Kasumi-1 (cell line): ENCODE measurements at places on chromosomes 2 and 18.

DNA sequence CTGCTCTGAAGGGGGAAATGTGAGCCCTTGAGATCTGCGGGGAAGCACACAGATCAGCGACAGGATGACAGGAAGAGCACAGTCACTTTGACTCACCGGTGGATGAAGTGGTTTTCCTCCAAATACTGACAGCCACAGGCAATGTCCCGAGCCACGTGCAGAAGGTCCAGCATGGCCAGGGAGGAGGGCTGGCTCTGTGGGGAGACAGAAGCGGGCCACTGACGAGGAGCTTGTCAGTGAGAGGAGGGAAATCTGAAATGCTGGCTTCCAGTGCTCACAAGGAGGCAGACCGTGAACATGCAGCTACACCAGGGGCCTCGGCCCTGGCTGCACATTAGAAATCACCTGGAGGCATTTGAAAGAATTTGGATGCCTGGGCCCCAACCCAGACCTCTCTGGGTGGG lies 98.7 kb downstream of the CLIP4 start:
- no peak for DNase-seq

DNA sequence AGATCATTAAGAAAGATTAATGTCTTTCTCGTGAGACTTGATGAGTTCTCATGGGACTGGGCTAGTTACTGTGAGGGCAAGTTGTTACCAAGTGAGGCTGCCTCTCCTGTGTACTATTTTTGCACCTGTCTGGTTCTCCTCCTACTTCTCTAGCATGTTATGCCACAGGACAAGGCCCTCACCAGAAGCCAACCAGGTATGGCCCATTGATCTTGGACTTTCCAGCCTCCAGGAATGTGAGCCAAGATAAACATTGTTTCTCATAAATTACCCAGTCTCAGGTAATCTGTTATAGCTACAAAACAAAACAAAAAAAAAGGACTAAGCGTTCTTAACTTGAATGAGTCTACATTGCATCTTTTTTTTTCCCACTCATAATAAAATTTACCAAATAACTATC lies 184.1 kb downstream of the CDH7 start:
- no peak for DNase-seq

GRCh38 chr2:196546151-196546919 lies 93.2 kb upstream of the CCDC150 start:
- no peak for DNase-seq

GRCh38 chr2:227456772-227457171 lies 15.2 kb upstream of the AGFG1 start:
- DNase-seq, result no peak

DNA sequence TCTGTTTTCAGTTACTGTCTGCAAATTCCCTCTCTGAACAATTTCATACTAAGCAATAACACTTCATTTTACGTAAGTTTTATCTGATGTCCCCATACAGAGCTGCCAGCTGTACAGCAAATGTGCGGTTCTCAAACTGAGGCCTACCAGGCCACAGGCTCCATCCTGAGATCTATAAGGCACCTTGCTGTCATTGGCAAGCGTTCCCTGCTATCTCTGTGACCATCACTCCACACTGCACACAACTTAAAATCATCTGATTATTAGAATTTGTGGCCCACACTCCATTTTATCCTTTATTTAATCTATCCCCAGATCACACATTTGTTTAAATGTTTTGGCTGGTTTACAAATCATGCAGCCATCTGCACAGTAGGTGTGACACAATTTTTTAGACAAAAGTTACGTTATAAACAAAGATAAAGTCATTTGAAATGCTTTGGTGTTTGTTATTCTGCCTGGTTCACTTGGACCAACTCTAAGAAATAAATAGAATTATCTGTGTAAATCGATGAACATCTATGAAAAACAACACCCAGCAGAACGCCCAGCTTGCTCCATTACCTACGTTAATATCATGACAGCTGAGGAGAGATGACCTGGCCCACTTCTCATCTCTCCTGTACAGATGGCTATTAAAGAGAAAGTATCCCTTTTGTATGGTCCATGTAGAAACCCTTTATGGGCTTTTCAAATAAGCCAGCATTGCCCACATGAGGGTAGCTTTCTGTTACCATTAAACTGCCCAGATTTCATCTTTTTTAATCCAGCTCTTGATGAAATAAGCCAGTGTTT lies 162.4 kb downstream of the ZNF521 start:
- no peak for DNase-seq

- DNase-seq, result peak; percentile 84
Observed at GRCh38 chr18:75209129-75209950, at the start of gene PTGR3. PTGR3 (minus strand) TSS chr18:75209139; CDS start chr18:75209058, 81 bp downstream.

GRCh38 chr2:86818114-86818801 lies 27.5 kb upstream of the CD8A start:
- DNase-seq, result no peak

DNA sequence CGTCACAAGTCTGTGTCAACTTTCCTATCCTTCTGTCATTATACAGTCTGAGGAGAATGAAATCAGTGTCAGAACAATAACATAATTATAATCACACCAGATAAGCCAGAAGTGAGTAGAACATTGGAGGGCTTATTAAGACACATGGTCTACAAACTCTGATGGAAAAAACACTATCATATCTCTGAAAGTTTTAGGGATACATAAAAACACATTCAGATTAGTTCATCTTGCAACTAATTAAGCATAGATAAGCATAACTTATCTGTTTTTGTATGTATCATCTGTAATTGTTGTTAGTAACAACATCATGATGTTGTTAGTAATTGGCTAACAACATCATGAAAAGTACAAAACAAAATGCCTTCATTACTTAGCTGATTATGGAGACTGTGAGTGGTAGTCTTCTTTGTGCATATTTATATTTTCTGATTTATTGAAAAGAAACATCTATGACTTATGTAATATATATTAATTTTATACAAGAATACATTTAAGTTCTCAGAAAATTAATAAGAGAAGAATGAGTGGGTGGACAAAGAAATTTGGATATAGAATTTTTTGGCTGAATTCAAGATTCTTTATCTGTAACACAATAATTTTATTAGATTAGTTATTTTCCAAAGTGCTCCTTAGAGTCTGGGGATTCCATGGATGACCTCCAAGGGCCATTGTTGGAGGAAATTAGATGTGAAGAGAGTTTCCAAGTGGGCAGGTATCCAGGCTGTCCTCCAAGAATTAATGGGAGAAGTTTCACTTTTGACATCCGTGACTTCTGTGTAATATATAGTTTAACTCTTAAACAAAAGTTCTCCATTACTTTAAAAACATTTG lies 16.9 kb upstream of the CCDC102B start:
- DNase-seq, result no peak

DNA sequence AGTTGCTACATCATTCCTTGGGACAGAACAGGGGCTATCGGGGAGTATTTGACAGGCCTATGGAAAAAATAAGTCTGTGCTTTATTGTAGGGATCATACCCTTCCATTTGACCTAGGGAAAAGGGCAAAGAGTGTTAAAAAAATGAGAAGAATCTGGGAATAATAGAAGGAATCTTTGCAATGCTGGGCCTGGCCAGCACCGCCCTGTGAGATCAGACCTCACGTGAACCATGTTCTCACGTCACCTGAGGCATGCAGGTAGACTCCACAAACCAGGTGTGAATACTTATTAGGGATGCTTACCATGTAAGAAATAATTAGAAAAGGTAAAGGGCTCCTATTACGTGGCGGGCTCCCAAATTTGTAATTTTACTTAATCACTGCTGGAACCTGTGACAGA lies 177.5 kb upstream of the GATA6 start:
- no peak for DNase-seq

DNA sequence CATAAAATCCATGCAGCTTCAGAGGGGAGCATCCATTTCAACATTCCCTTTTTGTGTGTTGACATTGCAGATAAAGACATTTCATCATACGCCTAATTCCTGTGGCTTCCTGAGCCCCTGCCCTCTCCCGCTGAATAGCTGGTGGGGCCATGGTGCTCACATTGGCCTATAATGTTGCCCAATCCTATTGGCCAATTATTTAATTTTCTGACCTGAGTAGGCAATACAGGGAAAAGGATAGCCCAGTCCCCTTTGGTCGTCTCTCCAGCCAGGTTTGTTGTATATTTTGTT lies 163.8 kb upstream of the MYCN start:
- no peak for DNase-seq

DNA sequence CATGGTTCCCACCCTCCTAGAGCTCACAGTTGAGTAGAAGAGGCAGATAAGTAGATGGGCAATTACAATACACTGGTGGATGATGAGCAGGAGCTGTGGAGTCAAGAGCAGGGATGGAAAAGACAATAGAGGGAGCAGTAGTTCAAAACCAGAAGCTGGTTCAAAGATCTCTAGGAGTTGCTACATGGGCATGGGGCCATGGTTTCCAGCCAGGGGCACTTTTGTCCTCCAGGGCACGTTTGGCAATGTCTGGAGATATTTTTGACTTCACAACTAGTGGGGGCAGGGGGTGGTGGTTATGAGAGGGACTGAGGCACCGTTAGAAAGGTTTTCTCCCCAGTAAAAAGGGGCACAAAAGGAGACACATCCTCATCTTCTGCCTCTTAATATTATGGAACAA lies 236.0 kb downstream of the DYSF start:
- no peak for DNase-seq

DNA sequence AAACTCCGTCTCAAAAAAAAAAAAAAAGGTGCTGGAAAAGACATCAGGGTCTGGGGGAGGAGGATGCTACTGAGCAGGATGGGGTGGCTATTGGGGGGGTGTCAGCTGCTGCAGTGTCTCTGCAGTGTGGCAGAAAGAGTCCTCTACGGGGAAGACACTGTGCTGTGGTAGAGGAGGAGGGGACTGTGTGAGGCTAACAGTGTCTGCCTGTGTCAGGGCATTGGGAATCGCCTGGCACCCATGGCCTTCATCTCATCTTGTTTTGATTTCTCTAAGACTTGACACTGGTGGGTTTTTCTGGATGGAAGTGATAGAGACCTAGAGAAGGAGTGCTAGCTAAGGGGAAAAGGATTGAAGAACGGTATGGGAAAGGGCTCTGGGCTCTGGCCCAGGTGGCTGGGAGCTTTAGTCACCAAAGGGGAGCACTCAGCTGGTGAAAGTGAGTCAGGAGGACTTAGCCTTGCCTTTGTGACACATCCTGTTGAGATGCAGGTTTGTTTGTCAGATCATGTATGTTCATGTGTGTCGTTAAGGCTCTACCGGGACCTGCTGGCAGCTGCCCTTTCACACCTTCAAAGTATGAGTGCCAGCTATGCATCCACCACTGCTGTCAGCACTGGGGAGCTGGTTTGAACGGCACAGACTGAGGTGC lies 58.0 kb downstream of the FARP2 start:
- no peak for DNase-seq

DNA sequence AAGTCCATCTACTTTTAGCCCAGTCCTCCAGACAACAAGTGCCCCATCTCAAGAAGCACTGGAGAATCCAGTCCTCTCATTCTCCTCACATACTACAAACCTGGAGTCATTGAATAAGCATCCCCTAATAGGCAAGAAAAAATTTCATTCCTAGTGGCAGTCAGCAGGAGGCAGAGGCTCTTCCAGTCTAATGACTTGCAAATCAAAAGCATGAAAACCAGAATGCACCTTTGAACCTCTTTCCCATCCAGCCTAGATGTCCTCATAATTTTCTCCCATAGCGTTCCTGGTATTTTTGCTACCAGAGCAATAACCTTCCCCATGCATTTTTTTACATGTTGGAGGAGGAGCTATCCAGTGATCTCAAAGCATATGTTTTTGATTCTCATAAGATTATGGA lies 252.6 kb downstream of the TTC32 start:
- no peak for DNase-seq

DNA sequence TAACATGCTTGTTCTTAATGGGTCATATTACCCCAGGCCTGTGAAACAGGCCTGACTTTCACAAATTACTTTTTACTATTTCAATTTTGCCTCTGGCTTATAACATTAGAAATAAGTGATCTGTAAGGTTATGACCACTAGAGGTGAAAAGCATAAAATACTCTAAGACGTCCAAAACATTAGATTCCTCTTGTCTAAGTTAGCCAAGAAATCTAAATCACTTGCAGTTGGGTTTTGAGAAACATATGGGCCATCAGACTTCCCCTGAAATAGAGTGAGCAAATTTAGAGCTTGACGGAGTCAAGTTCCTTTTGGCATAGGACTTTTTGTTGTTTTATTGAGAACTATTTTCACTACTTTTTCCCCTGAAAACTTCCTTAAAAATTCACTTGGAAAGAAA lies 32.7 kb upstream of the RIT2 start:
- DNase-seq, result no peak

DNA sequence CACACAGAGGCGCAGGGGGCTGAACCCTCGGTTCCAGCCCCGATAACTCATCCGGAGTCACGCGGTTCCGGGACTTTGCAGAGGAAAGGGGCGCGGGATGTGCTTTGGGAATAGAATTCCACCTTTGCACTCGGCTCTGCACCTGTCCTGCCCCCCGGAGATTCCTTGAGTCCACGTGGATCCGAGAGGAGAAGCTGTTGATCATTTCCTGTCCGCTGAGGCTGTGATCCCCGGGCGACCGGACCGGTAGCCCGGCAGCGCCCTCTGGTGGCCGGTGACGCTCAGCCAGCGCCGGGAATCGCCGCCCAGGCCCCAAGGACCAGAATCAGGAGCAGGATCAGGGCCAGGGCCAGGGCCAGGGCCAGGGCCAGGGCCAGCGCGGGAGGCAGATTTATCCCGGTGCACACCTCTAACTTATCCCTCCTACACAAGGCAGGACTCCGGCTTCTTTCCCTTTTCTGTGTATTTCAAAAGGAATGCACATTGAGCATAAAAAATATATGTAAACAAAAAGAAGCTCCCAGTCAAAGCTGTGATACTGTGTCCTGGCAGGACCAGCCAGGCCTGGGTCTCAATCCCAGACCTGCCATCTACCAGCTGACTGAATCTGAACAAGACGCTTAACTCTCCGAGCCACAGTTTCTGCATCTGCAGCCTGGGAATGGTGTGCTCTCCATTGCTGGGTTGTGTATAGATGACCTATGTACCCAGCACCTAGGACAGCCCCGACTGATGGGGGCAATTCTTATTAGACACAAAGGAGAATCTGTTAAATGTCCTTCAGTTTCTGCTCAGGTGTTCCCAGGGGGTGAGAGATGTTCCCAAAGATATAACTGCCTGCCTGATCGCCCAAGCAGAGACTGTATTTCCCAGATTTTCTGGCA lies 8.5 kb upstream of the SPATA3 start:
- DNase-seq, result peak; percentile 41

DNA sequence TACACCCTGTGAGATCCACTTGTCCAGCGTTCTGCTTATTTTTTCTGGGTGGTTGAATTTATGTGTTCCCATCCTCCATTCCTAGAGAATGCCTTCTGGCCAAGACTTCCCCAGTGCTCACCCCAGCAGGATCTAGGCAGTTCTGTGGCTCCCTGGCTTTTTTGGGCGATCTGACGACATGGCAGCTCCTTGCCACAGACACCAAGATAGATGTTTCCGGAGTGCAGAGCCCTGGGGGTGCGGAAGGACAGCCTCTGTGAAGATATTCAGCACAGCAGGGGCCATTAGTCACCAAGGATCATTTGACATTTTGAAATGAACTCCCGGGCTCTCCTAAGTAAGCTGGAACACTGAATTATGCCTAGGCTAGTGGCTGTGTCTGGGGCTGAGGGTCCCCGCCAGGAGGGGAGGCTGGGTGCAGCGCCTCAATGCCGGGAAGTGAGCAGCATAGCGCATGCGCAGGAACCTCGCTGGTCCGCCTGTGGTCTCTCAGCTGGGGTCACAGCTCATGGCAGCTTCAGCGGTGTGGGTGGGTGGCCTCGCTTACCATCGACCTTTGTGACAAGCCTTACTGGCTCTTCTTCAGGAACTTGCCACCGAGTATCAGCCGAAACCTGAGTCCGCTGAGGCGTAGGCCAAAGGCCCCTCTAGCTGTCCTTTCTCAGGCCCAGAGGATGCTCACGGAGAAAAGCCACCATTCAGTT lies 60.3 kb downstream of the MEX3C start:
- DNase-seq, result no peak

- no peak for DNase-seq
Observed at GRCh38 chr18:50182511-50182910, 12.4 kb downstream of the MYO5B start.

- DNase-seq, result peak; percentile 48
Observed at GRCh38 chr18:2515908-2516625, 55.2 kb downstream of the METTL4 start.
